ENCODE measurements at places on chromosomes 12 and 14.

- DNase-seq: no peak
These were observed 85.7 kb downstream of the MYRFL start for GRCh38 chr12:69910694-69911093.

GRCh38 chr12:18422871-18423270 lies 161.6 kb downstream of the PIK3C2G start:
- DNase-seq: no peak

- DNase-seq: peak; percentile 88
These were observed at the start of gene PTGER2 for GRCh38 chr14:52313903-52314594. TSS of gene PTGER2 (plus strand) at chr14:52314312. CDS start at chr14:52314549, 237 bp downstream.

DNA sequence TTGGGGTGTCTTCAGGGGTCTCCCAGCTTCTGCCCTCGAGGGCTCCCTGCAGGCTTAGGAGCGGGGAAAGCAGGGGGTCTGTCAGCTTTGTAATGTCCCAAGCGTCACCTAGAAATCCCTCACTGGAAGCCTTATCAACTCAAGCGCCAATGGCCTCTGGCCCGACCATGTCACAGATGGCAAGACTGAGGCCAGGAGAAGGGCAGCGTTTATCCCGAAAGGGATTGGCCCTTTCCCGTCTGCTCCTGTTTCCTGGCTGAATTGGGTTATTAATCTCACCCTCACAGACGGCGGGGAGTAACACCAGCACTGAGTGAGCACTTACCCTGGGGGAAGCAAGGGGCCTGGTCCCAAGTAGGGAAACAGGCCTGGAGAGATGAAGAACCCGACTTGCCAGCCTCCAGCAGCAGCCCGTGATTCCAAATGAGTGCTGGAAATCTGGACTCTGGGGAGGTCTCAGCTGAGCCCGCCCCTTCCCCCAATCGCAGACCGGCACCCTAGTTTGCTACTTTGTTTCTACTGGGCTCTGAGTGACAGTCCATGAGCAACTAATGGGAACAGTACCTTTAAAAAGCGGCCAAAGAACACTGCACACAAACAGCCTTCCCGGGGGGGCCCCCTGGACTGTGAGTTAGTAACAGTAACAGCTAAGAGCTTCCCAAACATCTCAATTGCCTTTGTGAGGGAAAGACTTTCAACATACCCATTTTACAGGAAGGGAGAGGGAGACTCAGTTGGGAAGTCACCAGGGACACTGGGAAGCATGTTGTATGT lies 2.1 kb upstream of the NCOR2 start:
- DNase-seq: no peak

GRCh38 chr14:90758959-90759358 lies 57.3 kb downstream of the TTC7B start:
- DNase-seq: no peak

DNA sequence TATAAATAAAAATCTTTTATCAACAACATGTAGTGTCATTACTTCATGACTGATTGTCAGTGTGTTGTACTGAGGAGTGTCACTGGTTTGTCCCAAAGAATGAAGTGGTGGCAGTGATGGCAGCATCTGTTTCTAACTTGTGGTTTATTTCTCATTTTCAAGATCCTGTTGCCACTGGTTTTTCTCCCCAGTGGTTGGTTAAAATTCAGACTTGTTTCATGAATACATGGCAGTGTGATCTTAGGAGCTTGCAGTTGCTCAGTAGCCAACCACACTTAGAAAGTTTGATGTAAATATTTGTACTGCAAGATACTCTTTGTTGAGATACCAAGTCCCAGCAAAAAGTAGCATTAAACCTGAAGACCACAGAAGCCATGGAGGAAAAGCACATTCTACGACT lies 69.8 kb downstream of the PLEKHA5 start:
- DNase-seq: no peak

GRCh38 chr12:3036901-3037600 lies 40.1 kb upstream of the TSPAN9 start:
- no peak for DNase-seq

GRCh38 chr12:38424436-38424835 lies 107.9 kb downstream of the ALG10B start:
- no peak for DNase-seq

Measured in CD8-positive, alpha-beta T cell (primary cell).